ENCODE measurements at places on chromosomes 6 and 20. TPM values are rescaled to one million over a fixed set of nuclear protein-coding genes. Genes with fewer than 3 reads are reported as not detected.

COL20A1 gene
- not detected for total RNA-seq

LST1 gene
- not detected for total RNA-seq

RUNX2 gene
- 4.4 TPM for total RNA-seq

PHACTR1 gene
- 1.9 TPM for total RNA-seq

SNPH gene
- 3.4 TPM for total RNA-seq

LRFN2 gene
- total RNA-seq: not detected

SLC22A2 gene
- total RNA-seq: not detected

Measured in cardiac ventricle fibroblast (primary cell).